ENCODE measurements at places on chromosomes 5 and 9. TPM values are rescaled to one million over a fixed set of nuclear protein-coding genes. Genes with fewer than 3 reads are reported as not detected.

- H3K36me3 ChIP-seq: peaks cover 3% of the 10 kb centered on the region
- no peaks in the 10 kb centered on the region for H3K27me3 ChIP-seq
- H3K27ac ChIP-seq: no peak overlapping the region
- no peak for DNase-seq
- H3K4me1 ChIP-seq: no peaks in the 10 kb centered on the region
- no peak overlapping the region for H3K4me3 ChIP-seq
Measured at GRCh38 chr5:82137205-82137604, 140.9 kb downstream of the RPS23 start.

DNA sequence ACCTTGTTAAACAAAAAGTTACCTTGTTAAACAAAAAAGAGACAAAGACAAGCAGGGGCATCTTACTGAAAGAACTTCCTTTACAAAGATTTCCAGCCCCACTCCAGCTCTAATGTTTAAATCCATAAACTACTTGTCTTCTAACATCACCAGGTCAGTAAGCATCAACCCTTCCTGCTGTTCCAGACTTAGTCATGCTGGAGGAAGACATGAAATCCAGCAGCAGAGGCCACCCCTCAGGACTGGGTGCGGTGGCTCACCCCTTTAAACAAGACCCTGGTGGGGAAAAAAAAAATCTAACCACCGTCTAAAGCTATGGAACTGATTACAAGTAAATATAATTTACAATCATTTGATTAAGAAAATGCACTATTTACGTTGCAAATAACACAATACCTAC is 9.1 kb downstream of the PDCL start:
- no peak overlapping the region for H3K4me3 ChIP-seq
- H3K36me3 ChIP-seq: peaks cover 34% of the 10 kb centered on the region
- H3K27ac ChIP-seq: no peak overlapping the region
- DNase-seq: no peak

NFIL3 gene
- total RNA-seq: 31.5 TPM

GRCh38 chr5:206406-206805 is 11.5 kb downstream of the CCDC127 start:
- no peak overlapping the region for H3K27ac ChIP-seq
- H3K4me3 ChIP-seq: no peak overlapping the region
- peaks cover 13% of the 10 kb centered on the region for H3K4me1 ChIP-seq
- H3K27me3 ChIP-seq: no peaks in the 10 kb centered on the region

- H3K4me1 ChIP-seq: no peaks in the 10 kb centered on the region
- H3K27ac ChIP-seq: no peak overlapping the region
- DNase-seq: no peak
- no peak overlapping the region for H3K4me3 ChIP-seq
- no peaks in the 10 kb centered on the region for H3K27me3 ChIP-seq
- no peaks in the 10 kb centered on the region for H3K36me3 ChIP-seq
Measured at GRCh38 chr5:9644630-9645029, 14.5 kb upstream of the TAS2R1 start.

DNA sequence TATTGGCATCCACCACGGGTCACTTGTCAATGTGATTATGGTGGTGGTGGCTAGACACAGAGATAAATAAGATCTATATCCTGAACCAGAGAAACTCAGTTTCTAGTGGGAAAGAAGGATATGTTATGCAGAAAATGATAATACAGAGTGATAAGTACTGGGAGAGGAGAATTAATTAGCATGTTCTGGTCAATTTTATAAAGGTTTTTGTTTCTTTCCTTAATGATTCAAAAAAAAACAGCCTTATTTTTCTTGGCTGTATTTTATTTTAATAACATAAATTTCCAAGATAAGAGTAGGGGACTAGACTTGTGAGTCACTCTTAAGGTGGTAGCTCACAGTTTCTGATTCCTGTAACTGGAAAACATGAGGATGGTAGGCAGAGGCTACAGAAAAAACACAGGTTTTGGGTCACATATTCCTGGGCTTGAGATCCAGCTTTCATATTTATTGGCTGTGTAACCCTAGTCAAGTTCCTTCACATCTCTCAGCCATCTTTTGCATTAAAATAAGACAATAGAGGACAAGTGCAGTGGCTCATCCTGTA is 350.3 kb upstream of the RPS23 start:
- H3K4me3 ChIP-seq: no peak overlapping the region
- no peaks in the 10 kb centered on the region for H3K27me3 ChIP-seq
- H3K4me1 ChIP-seq: no peaks in the 10 kb centered on the region
- no peaks in the 10 kb centered on the region for H3K36me3 ChIP-seq
- H3K27ac ChIP-seq: no peak overlapping the region

DNA sequence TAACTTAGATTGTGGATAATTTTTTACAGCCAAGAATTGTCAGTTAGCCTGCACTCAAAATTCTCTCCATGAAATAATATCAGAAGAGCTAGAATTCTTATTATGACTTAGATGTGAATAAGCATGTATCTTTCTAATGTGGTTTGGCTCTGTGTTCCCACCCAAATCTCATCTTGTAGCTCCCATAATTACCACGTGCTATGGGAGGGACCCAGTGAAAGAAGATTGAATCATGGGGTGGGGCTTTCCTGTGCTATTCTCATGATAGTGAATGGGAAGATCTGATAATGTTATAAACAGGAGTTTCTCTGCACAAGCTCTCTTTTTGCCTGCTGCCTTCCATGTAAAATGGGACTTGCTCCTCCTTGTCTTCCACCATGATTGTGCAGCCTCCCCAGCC is 176.8 kb downstream of the MAT2B start:
- no peaks in the 10 kb centered on the region for H3K4me1 ChIP-seq
- no peak overlapping the region for H3K4me3 ChIP-seq
- no peak overlapping the region for H3K27ac ChIP-seq
- no peak for DNase-seq
- no peaks in the 10 kb centered on the region for H3K36me3 ChIP-seq
- no peaks in the 10 kb centered on the region for H3K27me3 ChIP-seq

- no peak for DNase-seq
- no peak overlapping the region for H3K27ac ChIP-seq
- H3K4me3 ChIP-seq: no peak overlapping the region
- no peaks in the 10 kb centered on the region for H3K4me1 ChIP-seq
Measured at GRCh38 chr5:116778651-116779280, 204.1 kb upstream of the SEMA6A start.

Measured in activated CD4-positive, alpha-beta T cell treated with anti-CD3 and anti-CD28 coated beads, Interleukin-2, amount 10 ng/mL, durations not matched to agents 7 days and 5 days (primary cell).